GM23248 (cell line): ENCODE measurements at places on chromosomes 16 and 17. TPM values are rescaled to one million over a fixed set of nuclear protein-coding genes. Genes with fewer than 3 reads are reported as not detected.
A peak's percentile ranks its signal among the peaks of the same experiment; 100 is the strongest.

Gene KCNH6
- not detected in 2 replicates for polyA plus RNA-seq

- no peak for DNase-seq
Observed at GRCh38 chr16:55746081-55746480, 86.8 kb downstream of the CES1 start.

- DNase-seq = no peak
Observed at GRCh38 chr16:28188085-28188916, 23.5 kb downstream of the XPO6 start.

GRCh38 chr16:31090540-31090939 lies 1.8 kb upstream of the PRSS53 start:
- DNase-seq = peak; percentile 84

GRCh38 chr16:89232107-89232506 lies 14.6 kb downstream of the ZNF778 start:
- no peak for DNase-seq

DNA sequence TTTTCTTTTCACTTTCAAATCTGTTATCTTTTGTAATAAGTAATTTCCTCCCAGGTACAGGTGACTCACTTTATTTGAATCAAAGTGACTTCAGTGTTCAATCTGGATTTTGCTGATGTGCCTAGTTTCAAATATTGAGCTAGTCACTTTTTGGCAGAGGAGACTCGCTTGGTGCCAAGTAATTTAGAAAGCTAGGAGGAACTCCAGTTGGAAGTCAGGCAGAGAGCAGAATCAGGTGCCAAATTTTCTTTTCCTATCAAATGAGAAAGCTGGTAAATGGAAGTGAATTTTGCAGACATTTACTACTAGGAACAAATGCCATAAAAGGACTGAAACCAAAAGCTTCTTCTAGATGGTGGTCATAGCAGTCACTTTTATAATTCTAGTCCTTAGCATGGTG lies 656.0 kb upstream of the KIF2B start:
- DNase-seq = no peak

Gene GNAO1
- polyA plus RNA-seq = 0.18 TPM in 1 of 2 replicates, not detected in the other

Gene FAM20A
- polyA plus RNA-seq = 10.9 and 11.0 TPM in 2 replicates

DNA sequence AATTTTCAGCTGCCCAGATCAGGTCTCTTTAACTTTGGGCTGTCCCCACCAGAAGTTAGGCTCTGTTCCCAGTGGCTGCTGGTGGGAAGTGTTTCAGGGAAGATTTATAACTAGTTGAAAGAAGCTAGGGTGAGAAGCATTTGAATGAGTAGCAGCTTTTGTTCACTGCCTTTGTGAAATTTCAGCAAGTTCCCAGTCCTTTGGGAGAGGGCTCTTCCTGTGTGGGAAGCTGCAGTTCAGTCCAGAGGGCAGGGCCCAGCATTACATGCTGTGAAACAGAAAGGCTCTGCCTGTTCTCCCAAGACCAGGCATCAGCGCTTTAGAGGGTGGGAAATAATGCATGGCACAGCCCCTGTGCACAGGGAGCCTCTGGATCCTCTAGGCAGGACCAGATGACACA lies 17.8 kb downstream of the PROCA1 start:
- no peak for DNase-seq

GRCh38 chr17:68599091-68599490 lies 2.1 kb downstream of the FAM20A start:
- peak; percentile 90 for DNase-seq

Gene CDRT15
- polyA plus RNA-seq = not detected in 2 replicates

- no peak for DNase-seq
Observed at GRCh38 chr16:9612267-9612666, 520.8 kb downstream of the HAPSTR1 start.

GRCh38 chr17:71878271-71878670 lies 242.5 kb upstream of the SOX9 start:
- no peak for DNase-seq

DNA sequence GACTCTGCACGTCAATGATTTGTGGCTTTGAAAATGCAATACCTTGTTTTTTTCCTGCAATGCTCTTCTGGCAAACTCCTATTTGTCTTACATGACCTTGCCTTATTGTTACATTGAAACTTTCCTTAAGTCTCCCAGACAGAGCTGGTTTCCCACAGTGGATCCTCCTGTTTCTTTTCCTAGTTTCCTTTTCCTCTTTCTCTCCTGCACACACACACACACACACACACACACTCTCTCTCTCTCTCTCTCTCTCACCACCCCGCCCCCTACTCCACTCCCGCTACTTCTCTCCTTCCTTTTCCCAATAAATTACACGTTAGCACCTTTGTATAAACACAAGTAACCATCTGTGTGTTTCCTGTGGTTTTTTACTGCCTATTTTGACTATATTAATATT lies 2.3 kb downstream of the ORC6 start:
- no peak for DNase-seq

Gene TPPP3
- polyA plus RNA-seq = 1.9 and 2.1 TPM in 2 replicates

GRCh38 chr16:68072038-68072695 lies 13.0 kb upstream of the NFATC3 start:
- DNase-seq = peak; percentile 84

DNA sequence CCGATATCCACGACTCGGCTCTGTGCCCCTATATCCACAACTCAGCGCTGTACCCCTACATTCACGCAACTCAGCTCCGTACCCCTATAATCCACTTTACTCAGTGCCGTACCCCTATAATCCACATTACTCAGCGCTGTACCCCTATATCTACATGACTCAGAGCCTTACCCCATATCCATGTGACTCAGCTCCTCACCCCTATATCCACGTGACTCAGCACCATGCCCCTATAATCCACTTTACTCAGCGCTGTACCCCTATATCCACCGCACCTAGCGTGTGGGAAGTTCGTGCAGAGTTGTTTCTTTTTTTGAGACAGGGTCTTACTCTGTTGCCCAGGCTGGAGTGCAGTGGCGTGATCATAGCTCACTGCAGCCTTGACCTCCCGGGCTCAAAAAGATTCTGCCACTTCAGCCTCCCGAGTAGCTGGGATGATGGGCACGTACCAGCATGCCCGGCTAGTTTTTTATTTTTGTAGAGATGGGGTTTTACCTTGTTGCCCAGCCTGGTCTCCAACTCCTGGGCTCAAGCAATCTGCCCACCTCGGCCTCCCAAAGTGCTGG lies 17.4 kb downstream of the CYB5D2 start:
- DNase-seq = no peak

DNA sequence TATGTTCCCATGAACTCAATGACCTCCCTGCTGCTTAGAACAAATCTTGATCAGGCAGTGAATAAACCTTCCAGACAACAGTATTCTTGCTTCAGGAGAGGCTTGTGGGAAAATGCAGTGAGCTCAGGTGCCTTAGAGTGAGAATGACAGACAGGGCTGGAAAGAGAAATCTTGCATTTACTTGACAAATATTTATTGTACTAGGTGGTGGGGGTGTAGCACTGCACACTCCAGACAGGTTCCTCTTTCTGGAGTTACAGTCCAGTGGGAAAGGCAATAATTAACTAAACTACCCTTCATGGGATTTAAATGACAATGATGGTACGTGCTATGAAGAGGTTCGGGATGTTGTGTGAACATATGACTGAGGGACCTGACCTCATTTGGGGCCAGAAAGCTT lies 182.9 kb downstream of the SHISA9 start:
- DNase-seq = no peak

Gene SSTR5
- not detected in 2 replicates for polyA plus RNA-seq

Gene TMC8
- polyA plus RNA-seq = 0.09 TPM in 1 of 2 replicates, not detected in the other

Gene RARA
- 23.7 and 24.5 TPM in 2 replicates for polyA plus RNA-seq

DNA sequence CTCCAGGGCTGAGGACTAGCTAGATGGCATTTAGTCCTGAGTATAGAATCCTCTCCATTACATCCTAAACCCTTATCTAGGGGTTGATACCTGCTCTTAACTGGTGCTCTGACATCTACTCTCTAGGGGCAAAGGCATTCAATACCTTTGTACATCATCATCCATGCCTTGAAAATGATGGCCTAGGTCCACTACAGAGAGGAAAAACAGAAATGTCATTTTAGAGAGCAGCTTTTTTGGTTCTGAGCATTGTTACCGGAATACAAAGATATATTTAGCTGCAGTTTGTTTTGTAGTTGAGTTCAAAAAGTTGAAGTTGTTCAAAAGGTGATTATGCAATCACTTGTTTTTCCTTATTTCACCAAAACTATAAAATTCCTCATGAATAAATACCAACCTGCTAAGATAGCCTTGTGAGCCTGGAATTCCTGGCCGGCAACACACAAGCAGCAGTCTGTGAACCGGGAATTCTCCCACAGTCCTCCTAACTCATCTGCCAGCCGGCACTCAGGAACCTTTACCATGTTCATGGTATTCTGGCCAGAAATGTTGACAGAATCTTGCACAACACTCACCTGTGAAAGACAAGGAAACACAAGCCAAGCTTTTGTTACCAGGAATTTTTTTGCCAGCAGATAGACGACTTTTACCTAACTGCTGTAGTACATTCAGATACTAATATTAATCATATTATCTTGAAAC lies 35.4 kb downstream of the NXPH3 start:
- no peak for DNase-seq

Gene CCL1
- polyA plus RNA-seq = not detected in 2 replicates

Gene PRM3
- polyA plus RNA-seq = not detected in 2 replicates

DNA sequence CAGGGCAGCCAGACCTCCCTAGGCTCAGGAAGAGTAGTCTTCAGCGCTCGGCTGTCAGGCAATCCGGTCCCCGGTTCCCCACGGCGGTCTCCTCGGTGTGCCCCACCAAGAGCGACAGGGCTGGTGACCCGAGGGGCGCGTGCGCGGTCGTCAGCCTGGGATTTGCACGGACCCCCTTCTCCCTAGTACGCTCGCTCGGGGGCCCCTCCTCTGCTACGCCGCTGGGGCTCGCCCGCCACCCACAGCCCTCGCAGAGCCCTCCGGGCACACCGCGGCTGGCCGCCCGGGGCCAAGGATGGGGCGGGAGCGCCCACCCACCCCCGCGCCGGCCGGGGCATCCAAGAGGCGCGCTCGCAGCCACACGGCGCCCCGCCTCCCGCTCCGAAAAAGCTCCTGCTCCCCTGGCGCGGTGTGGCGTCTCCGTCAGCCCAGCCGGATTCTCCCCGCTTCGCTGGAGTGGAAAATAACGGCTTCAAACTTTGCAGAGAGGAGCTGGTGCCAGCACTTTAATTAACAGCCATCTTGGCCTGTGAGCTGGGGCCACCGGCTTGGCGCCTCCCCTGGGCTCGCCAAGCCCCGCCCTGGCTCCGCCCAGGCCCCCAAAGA lies 2.1 kb upstream of the C1QL1 start:
- DNase-seq = peak; percentile 73

GRCh38 chr17:68239632-68240366 lies 8.0 kb upstream of the AMZ2 start:
- DNase-seq = no peak

Gene GH1
- polyA plus RNA-seq = not detected in 2 replicates
